ENCODE measurements at places on chromosomes 12 and 14.

DNA sequence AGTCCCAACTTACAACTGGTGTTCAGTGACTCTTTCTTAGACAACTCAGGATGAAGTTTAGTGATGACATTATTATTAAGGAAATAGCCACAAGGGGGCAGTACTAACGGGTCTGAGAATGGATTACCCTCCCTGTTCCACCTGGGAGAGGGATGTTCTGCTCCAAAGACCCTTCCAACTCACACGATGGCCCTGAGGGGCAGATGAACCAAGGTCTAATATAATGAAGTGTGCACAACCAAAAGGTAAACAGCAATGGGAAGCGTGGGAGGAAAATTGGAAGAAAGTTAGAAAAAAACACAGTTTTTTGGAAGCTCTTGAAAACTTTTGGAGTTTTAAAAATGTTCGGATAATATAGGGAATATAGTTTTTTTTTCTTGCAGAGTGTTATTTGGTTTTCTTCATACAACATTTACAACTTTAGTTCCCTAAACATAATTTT lies 24.0 kb downstream of the FGF6 start:
- peak; percentile 18 for DNase-seq

GRCh38 chr12:51942501-51943000 lies 8.9 kb upstream of the ACVR1B start:
- no peak for DNase-seq

DNA sequence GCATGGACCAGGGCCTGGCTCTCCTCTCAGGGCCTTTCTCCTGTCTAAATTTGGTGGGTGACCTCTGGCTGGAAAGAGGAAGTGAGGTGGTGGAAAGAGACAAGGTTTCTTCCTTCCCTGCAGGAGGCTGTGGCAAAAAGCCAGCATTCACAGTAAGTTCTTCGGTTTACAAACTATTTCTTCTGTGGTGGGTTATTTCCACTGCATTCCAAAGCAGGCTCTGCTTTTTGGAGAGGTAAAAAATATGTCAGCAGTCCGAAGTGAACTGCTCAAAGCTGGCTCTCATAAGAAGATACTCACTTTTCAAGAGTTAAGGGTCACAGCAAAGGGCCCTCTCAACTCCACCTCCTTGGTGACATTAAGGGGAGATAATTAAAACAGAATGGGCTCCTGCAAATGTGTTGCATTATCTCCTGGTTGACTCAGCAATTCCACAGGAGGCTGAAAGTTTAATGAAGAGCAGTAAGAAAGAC lies 48.9 kb upstream of the POC1B start:
- peak; percentile 41 for DNase-seq

DNA sequence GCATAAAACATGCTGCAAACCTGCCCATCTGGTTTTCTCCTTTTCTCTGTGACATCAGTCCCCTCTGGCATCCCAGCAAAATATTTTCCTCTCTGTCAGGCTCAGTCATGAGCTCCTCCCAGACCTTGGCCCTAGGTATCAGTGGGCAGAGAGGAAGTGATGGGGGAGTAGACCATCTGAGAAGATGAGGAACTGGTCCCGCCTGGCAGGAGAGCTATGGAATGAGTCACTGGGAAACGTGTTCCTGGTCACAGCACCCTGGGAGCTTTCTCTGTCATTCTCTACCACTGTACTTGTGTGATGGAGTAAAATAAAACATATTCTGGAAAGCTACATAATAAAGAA lies 5.0 kb upstream of the SRSF9 start:
- peak; percentile 88 for DNase-seq
